ENCODE measurements at places on chromosomes 6 and 20.
A peak's percentile ranks its signal among the peaks of the same experiment; 100 is the strongest.

DNA sequence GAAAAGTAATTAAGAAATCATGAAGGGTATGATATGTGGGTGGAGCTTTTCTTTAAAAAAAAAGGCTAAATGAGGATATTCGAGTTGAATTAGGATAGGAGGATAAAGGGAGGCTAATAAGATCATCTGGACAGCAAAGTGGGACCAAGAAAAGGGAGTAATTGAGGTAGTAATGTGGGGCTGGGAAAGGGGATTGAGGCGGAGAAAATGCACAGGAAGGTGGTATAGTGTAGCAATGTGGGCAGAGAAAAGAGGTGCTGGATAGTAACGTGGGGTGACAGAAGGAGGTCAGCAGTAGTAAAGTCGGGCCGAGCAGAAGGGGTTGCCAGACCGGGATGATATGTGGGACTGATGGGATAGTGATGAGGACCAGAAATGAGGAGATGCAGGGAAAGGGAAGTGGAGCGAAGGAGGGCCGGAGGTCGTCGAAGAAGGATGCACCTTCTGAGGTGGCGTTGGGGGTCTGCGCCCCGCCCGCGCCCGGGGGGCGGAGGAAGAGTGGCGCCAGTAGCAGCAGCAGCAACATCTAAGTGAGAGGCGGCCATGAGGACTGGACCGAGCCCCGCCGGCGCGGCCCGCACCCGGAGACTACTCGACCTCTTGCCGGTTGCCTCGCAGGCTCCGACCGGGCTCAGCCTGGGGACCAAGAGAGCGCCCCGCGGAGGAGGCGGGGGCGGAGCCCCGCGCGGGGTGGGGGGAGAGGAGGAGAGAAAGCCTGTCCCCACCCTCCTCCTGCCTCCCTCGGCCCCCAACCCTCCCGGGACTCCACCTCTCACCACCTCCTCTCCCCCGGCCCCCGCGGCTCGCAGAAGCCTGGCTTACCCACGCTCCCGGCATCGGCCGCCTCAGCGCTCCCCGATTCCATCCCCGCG is 887 bp downstream of the GABBR1 start:
- DNase-seq, result peak; percentile 51

GRCh38 chr6:170149681-170150589 is 140.9 kb downstream of the DLL1 start:
- no peak for DNase-seq

- DNase-seq, result no peak
These were observed 30.3 kb upstream of the GATA5 start for GRCh38 chr20:62506087-62506486.

- DNase-seq, result peak; percentile 42
These were observed 638 bp upstream of the PPP1R18 start for GRCh38 chr6:30686908-30687658.
